ENCODE measurements at places on chromosomes 2 and 18. TPM values are rescaled to one million over a fixed set of nuclear protein-coding genes. Genes with fewer than 3 reads are reported as not detected.

ACTR2 gene
- total RNA-seq, result 63.8 TPM

ADRA2B gene
- 11.4 TPM for total RNA-seq

GPR55 gene
- total RNA-seq, result not detected

IL36B gene
- not detected for total RNA-seq

DNA sequence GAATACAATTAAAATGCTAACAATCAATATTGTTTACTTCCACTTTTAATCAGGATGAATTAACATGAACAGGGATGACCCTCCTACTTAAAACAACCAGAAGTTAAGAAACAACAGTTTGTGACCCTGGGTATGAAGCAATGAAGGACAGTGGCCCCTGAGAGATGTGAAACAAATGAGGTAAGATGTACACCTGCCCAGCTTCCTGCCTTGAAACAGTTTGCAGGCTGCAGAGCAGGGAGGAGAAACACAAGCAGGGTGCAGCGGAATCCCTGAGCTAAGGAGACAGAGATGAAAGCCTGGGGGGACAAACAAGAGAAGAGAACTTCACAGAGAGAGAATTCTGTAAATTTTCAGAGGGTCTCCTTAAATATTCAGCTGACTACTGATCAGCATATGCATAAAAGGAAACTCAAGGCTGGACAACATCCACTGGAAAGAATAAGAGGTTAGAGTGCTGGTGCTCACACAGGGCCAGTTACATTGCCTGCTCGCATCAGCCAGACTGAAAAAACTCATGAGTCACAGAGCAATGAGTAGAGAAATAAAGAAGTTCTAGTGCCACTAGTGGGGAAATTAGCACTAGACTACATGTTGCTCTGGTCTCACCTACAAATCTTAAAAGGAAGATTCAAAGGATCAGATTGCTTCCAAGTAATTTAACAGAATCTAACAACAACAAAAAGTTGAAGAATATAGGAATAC, 106.4 kb downstream of the PID1 start:
- peak; percentile 60 for DNase-seq

DNA sequence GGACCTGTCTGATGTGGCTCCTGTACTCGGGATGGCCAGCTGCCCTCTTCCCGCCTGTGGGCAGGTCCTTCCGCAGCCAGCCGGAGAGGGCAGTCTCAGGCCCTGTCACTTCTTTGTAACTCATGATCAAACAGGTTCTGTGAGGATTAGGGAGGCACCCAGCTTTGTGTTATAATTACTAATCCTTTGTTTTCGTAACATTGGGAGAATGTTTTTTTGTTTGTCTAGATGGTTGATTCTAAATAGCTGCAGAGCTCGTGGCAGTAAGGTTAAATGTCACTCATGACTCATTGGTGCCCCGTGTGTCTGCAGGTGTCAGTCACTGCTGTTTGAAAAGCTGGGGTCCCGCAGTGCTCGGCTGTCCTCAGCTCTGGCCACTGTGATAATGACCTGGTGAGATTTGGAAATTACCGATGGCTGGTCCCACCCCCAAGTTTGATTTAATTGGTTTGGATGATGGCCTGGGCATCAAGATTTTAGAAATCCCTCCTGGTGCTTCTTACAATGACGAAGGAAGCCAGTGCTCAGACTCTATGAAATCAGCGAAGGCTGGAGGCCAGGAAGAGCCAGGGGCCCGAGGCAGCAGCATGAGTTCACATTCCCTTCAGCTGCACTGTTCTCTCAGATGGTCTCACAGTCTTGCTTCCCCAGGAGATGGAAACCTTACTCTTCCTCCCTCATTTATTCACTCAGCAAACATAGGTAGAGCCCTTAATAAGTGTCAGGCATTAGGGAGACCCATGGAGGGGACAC, 172.8 kb downstream of the VAPA start:
- no peak for DNase-seq

DNA sequence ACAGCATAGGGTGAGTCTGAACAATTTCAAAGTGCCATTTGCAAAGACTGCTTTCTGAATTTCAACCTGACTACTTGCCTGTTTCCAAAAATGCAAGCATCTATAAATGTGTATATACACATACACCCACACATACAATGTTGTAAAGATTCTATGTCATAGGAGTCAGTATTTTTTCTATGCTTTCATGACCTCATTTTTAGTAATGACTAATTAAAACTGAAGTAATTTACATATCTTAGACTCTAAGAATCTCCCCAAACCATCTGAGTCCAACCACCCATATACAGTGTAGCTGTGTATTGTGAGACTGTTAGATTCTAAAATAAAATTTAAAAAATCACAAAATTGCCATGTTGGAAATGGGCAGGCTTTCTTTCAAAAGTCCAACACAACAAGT, 162.0 kb upstream of the STK17B start:
- no peak for DNase-seq

All from left lobe of liver (tissue), 2 donors.